ENCODE measurements at places on chromosomes 5 and 9.

DNA sequence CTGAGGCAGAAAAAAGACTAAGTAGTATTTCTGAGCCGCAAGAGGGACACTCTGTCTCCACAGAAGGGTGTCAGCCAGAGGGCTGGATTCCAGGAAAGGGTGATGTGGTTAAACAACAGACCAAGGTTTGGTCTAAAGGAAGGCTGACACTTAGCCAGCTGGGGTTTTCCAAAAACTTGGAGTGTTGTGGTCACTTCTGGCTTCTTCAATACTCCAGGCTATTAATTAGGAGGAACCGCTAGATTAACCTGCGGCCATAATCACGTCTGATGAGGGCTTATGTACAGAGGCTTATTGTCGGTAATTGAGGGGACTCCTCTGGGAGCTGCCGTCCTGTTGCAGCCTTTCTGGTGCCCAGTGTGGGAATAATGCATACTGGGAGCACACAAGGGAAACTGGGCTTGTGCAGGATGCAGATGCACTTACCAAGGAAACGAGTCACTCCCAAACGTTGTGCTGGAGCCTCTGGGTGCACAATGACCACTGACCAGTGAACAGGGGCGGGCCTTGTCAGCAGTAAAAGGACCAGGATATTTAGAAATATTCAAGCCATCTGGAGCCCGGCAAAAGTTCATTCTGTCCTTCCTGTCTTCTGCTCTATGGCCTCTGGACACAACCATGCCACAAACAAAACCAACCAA, 70.2 kb upstream of the TUT7 start:
- no peak for DNase-seq

- DNase-seq, result peak; percentile 100
Observed at GRCh38 chr9:128218518-128219389, 15.6 kb downstream of the DNM1 start.

DNA sequence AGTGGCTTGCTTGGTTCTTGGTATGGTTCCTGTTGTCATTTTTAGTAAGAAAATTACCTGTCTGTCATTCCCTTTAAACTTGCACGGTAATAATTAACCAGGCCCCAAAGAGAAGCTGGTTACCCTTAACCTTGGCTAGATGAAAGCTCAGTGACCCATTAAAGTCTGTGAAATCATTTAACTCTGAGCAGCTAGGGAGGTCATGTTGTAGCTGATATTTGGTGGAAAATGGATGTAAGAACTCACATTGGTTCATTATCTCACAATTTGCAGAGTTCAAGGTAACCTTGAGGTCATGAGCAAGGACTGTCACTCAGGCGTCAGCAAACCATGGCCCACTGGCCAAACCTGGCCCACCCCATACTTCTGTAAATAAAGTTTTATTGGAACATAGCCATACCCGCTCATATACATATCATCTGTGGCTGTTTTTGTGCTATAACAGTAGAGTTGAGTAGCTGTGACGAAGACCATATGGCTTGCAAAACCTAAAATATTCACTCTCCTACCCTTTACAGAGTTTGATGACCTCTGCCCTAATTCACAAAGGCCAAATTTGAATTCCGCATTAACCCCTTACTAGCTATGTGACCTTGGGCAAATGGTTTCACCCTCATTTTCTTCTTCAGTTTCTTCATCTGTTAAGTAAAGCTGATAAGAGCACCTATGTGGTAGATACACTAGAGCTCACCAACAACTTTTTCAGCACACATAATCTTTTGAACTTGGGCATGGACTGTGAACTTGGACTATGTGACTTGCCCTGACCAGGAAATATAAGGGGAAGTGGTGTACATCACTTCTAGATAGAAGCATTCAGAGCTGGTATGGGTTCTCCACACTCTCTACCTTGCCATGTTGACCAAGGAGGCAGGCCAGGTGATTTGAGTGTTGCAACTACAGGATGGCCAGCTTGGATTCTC, 61.5 kb upstream of the CPEB4 start:
- no peak for DNase-seq

DNA sequence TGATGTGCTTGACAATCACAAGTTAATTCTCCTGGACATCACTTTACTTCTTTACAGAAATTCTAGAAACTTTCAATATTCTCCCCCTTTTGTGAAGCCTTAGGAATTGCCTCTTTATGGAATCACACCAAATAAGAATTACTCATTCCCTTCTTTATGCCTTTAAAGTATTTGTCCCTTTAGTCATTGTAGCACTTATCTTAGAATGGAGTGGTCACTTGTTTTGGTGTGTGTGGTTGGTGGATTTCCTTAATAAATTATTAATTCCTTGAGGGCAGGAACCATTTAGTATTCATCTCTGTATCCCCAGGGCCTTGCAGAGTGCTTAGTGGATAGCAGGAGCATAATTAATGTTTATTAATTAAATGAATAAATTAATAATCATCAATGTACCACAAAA, 307.0 kb downstream of the ARRDC3 start:
- no peak for DNase-seq

- no peak for DNase-seq
Observed at GRCh38 chr5:153988510-153988909, 50.2 kb downstream of the FAM114A2 start.

- DNase-seq, result no peak
Observed at GRCh38 chr9:36911037-36911436, 123.0 kb downstream of the PAX5 start.

DNA sequence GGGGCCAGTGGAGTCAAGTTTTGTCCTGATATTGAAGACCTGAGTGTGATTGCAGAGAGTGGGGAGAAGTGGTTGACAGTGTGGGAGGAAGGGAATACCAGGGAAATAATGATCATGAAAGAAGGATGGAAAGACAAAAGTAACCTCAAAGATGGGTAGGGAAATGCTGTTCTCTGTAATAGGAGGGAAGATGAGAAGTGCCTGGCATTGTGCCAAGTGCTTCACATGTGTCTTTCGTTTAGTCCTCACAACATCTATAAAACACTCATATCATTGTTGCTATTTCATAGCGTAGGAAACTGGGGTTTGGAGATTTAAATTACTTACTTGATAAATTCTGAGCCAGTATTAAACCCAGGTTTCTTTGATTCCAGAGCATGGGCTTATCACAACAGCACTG, 472.3 kb downstream of the LRRC70 start:
- DNase-seq, result no peak

DNA sequence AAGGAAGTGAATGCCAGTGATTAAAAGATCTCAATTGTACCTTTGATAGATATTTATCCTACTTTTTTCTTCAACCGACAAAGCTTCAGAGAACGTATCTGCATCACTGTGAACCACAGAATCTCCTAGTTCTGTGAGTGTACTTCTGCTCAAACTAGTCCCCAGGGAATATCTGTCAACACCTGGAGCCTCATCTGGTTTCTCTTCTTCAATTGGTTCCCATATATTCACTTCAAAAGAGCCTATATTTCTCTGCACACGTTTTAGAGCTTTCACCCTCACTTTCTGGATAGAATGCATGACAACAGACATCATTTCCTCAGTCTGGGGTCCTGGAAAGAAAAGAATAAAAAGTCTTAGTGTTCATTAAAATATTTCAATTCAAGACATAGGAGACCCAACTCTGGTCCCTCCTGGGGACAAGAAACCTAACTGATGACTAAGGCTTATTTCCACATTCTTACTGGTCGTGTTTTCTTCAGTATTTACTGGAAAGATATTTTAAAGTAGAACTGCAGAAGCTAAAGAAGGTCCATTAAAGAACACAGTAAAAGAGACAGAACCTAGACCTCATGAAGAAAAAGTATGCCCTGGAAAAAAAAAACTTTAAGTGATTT, 64.3 kb downstream of the CPLANE1 start:
- DNase-seq, result no peak

Data from ELF-1 (cell line).